ENCODE measurements at places on chromosomes 6 and 20.

GRCh38 chr20:41167118-41167470, 29.8 kb downstream of the PLCG1 start:
- no peaks in the 10 kb centered on the region for H3K4me1 ChIP-seq
- H3K36me3 ChIP-seq, result peaks cover 79% of the 10 kb centered on the region
- no peaks in the 10 kb centered on the region for H3K27me3 ChIP-seq
- H3K4me3 ChIP-seq, result no peak overlapping the region

DNA sequence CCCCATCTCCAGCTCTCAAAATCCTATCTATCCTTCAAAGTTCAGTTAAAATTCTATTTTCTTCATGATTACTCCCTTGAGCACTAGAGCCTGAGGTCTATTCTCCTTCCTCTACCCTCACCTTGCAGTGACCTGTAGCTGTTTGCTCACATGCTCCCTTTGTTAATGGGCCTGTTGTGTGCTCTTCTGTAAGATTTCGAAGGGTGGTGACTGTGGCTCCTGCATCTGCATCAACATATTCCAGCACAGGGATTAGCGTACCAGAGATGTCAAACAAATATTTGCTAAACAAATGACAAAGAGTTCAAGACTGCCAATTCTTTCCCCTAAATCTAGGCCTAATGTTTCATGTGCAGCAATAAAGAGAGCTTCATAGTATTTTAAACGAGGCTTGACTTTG, 69.5 kb downstream of the ELOVL5 start:
- no peak for DNase-seq
- peaks cover 14% of the 10 kb centered on the region for H3K36me3 ChIP-seq
- peaks cover 14% of the 10 kb centered on the region for H3K4me1 ChIP-seq
- no peak overlapping the region for H3K27ac ChIP-seq

DNA sequence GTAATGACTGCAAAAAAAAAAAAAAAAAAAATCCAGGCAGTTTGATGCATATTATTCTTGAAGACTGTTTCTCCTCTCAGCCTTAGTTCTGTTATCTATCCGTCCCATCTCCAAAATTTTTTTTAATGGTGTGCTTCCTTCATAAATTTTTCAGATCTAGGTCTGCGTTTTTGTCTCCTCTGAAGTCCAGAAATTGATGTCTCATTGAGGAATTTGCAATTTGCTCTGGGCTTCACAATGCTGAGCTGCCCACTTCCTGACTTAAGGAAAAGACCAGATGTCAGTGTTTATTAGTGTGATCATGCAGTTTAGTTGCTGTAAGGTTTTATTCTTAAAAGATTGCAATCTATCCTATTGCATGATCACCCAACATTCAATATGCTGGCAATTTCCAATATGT, 297.6 kb downstream of the ZNF217 start:
- H3K4me1 ChIP-seq, result no peaks in the 10 kb centered on the region
- no peak overlapping the region for H3K4me3 ChIP-seq
- no peaks in the 10 kb centered on the region for H3K36me3 ChIP-seq
- no peak overlapping the region for H3K27ac ChIP-seq
- no peaks in the 10 kb centered on the region for H3K27me3 ChIP-seq

- H3K4me1 ChIP-seq, result peaks cover 6% of the 10 kb centered on the region
- no peak overlapping the region for H3K27ac ChIP-seq
- no peak overlapping the region for H3K4me3 ChIP-seq
- DNase-seq, result no peak
- no peaks in the 10 kb centered on the region for H3K27me3 ChIP-seq
- H3K36me3 ChIP-seq, result no peaks in the 10 kb centered on the region
Measured at GRCh38 chr20:2942439-2942838, 69.2 kb downstream of the PTPRA start.

Measured in osteoblast (primary cell).